ENCODE measurements at places on chromosomes 7 and 10. TPM values are rescaled to one million over a fixed set of nuclear protein-coding genes. Genes with fewer than 3 reads are reported as not detected.

Gene LRIT1
- not detected for total RNA-seq

Gene CYP3A7
- not detected for total RNA-seq

Gene PROSER2
- total RNA-seq = 0.88 TPM

GRCh38 chr7:74240482-74240881 is 13.7 kb downstream of the RFC2 start:
- H3K27me3 ChIP-seq = no peaks in the 10 kb centered on the region
- H3K27ac ChIP-seq = no peak overlapping the region
- H3K4me3 ChIP-seq = no peak overlapping the region
- DNase-seq = no peak
- H3K4me1 ChIP-seq = no peaks in the 10 kb centered on the region

GRCh38 chr10:110629680-110630191 is 14.4 kb upstream of the RBM20 start:
- H3K36me3 ChIP-seq = no peaks in the 10 kb centered on the region
- no peak overlapping the region for H3K4me3 ChIP-seq
- H3K27ac ChIP-seq = no peak overlapping the region
- DNase-seq = no peak

GRCh38 chr7:107111196-107111595 is 57.6 kb upstream of the HBP1 start:
- H3K27ac ChIP-seq = no peak overlapping the region
- H3K4me1 ChIP-seq = no peaks in the 10 kb centered on the region
- no peaks in the 10 kb centered on the region for H3K27me3 ChIP-seq
- H3K4me3 ChIP-seq = no peak overlapping the region

GRCh38 chr7:135855846-135856245 is 107.2 kb upstream of the FAM180A start:
- H3K27me3 ChIP-seq = peaks cover 4% of the 10 kb centered on the region
- H3K36me3 ChIP-seq = no peaks in the 10 kb centered on the region
- H3K27ac ChIP-seq = no peak overlapping the region

DNA sequence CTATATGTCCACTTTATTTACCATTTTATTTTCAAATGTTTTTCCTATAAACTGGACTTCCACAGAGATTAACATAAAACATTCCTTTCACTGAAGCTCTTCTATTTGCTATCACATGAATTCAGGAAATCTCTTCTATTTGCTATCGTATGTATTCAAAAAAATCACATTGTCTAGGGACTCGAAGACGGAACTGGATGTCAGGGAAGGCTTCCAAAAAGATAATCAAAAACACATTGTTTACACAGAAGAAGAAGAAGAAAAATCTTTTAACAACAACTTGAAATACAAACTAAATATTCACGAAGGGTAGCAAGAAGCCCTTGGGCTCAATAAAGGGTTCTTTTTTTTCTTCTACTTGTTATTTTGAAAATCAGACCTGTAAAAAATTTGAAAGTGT is 426.1 kb upstream of the LRRN3 start:
- H3K27me3 ChIP-seq = no peaks in the 10 kb centered on the region
- peaks cover 7% of the 10 kb centered on the region for H3K36me3 ChIP-seq
- no peak overlapping the region for H3K27ac ChIP-seq
- no peaks in the 10 kb centered on the region for H3K4me1 ChIP-seq
